NCI-H1105 treated with DMSO at 0.1 percent for 48 hours (cell line): ENCODE measurements at places on chromosomes 5 and 9.

GRCh38 chr9:133715295-133715865 lies 22.8 kb downstream of the SARDH start:
- no peak for DNase-seq

DNA sequence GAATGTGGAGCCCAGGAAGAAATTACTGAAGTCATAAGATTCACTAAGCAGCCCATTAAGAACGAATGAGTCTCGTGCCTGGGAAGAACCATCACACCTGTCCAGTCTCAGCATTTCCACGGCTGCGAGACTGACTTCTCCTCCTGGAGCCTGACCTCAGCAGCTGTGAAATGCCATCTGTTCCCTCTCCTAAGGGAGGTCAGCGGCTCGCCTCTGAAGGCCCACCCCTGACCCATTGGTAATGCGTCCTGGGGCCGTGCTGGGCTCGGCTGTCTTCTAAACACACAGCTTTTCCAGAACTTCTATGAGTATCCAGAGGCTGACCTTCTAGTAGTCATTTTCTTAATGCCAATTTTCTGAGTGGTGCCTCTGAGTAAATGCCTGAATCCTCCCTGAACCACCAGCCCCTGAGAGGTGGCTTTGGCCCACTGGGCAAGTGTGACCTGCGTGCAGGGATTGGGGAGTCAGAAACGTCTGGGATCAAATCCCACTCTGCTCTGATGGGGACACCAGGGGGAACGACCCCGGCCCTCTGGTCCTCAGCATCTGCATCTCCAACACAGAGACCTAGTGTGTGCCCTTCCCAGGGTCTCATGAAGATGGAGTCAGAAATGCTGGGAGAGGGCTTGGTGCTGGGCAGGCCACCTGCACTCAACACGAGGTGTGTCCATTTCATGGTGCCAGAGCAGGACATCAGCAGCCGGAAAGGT lies 5.7 kb downstream of the SLC6A3 start:
- DNase-seq: no peak

- DNase-seq: no peak
These were observed 2309.4 kb upstream of the ACO1 start for GRCh38 chr9:30075022-30075421.

DNA sequence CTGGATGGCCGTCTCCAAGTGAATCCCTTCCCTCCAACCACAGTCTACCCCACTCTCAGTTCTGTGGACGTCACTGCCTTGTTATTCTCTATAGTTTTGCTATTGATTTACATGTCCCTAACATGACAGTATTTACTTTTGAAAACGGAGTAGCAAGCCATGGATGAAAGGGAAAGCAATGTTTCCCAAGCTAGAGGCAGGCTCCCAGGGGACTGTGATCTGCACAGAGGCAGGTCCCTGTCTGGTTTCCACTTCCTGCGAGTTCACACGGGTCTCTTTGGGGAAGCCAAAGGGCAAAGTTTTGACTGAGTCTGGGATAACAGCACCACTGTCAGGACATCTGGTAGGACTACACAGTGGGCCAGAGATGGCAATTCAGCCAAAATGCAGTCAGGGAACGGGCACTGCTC lies 12.7 kb downstream of the C9orf153 start:
- no peak for DNase-seq

DNA sequence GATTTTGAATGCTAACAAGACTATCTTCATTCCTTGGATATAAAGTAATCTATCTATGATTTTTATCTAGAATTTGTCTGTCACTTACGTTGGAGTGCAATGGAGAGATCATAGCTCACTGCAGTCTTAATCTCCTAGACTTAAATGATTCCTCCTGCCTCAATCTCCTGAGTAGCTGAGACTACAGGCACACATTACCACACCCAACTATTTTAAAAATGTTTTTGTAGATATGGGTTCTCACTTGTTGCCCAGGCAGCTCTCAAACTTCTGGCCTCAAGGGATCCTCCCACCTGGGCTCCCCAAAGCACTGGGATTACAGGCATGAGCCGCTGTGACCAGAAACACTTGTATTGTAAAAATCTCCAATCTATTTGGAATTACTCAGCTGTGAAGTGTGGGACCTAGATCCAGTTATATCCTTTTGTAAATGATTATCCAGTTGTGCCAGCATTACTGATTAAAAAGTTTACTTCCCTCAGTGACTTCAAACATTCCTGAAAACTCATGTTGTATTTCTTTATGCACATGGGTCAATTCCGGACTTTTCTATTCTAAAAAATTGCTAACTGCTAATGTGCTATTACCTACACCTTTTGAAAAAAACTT lies 1793.8 kb upstream of the WWC1 start:
- no peak for DNase-seq

GRCh38 chr5:178331491-178331996 lies 98.9 kb upstream of the PHYKPL start:
- no peak for DNase-seq

DNA sequence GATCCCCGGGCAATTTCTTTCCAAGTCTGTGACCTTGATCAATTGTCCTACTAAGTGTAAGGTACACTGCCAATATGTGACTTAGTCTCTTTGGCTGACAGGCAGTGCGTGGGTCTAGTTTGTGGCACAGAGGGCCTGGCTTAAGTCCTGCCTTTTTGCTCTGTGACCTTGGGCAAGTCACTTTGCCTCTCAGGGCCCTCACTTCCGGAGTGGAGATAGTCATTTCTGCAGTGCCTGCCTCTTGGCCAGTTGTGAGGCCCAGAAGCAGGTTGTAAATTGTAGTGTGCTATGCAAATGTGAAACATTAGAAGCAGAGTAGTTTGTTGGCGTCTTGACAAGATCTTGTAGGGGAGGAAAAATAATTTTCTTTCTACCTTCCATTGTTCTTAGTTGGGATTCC lies 39.0 kb downstream of the KIF4B start:
- DNase-seq: no peak

DNA sequence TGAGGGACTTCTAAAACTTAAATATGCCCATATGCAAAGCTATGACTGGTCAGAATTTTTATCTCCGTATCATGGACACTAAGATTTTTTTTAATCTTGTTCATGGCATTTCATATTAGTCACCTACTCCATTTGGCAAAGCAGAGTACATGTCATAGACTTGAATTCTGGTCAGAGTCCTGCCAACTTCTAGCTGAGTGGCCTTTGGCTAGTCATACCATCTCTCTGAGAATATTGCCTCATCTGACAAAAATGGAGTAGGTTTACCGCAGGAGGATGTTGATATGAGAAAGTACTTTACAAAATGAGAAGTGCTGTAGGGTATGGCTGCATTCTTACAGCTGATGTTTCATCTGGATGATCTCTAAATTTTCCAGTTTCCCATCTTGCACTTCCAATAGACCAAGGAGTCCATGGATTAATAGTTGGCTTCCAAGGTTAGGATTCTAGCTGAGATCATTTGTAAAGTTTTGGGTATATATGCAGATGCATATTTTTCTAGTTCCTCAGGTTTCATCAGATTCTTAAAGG lies 150.8 kb upstream of the NR3C1 start:
- no peak for DNase-seq
